RKO (cell line): ENCODE measurements at places on chromosomes 2 and 18.
A peak's percentile ranks its signal among the peaks of the same experiment; 100 is the strongest.

- no peak for DNase-seq
These were observed 488.9 kb downstream of the MBD2 start for GRCh38 chr18:53735526-53735925.

GRCh38 chr2:464562-465309 lies 176.8 kb upstream of the ALKAL2 start:
- no peak for DNase-seq

DNA sequence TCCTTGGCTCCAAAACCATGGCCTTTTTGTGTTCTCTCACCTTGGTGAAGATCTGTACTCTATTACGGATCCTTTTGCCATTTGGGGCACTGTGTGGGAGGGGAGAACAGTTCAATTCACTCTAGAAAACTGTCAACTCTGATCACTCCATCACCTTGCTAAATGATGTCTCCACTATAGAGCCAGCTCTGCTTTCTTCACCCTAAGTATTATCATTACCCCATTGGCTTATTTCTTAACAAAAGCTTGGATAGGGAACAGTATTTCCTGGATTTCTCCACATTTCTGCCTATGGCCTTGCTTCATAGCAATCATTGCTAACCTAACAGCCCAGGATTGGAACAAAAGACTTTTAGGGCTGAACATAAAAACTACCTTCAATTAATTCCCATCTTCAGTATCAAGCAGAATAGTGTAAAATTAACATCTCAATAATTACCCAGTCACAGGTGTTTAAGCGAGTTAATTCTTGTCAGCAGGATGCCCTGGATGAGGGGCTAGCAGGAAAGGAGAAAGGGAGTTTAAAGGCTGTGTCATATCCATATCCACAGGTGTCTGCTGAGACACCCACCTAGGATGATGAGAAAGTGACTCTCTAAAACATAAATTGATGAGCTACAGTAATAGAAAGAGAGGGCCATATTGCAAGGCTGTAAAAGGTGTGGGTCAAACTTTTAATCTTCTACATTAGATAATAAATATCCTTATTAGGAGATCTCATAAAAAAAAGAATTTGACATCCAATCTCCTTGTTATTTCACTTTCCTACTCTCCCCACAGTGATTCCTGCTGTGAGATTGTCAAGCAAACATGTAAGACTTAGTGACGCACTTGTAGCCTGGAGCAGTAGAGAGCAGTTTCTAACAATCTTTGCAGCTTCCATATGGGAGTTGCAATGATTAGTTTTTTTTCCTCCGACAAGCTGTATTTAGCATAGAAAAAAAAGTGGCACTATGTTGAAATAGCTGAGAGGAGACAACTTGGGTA lies 589.5 kb upstream of the NXPH2 start:
- DNase-seq = no peak

GRCh38 chr2:170665743-170666142 lies 49.4 kb upstream of the SP5 start:
- DNase-seq = no peak

DNA sequence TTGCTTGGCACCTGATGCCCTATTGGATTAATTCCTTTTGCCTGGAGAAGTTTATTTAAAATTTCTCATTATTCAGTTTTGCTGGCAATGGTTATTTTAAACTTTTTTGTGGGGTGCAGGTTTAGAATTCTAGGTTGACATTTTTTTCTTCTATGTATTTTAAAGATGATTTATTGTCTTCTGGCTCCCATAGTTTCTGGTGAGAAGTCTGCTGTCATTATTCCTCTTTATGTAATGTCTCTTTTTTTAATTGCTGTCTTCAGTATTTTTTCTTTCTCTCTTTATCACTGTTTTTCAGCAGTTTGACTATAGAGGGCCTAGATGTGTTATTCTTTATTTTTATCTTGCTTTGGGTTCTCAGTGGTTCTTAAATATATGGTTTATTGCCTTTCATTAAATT lies 182.2 kb upstream of the STON1 start:
- peak; percentile 35 for DNase-seq

GRCh38 chr18:26919627-26920026 lies 54.1 kb upstream of the AQP4 start:
- no peak for DNase-seq

- no peak for DNase-seq
These were observed 65.7 kb downstream of the MCFD2 start for GRCh38 chr2:46849721-46850556.

DNA sequence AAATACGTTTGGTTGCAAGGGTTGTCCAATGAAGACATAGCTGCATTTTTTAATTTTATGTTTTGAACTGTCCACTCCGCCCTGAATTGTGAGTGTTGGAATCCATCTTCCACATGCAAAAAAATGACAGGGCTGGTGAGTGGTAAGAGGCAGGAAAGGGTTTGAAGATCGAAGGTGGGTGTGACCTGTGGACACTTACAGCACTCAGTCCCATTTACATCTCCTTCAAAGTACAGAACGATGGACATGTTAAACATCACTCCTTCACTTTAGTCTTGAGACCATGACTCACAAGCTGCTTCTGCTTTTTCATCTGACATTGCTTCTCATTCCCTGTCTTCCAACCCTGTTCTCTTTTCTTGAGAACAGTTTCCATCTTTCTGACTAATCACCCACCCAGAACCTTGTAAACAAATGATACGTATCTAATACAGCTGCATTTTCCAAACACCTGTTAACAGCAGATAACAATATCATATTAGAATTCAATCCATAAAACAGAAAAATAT lies 179.3 kb downstream of the ZNF516 start:
- no peak for DNase-seq

DNA sequence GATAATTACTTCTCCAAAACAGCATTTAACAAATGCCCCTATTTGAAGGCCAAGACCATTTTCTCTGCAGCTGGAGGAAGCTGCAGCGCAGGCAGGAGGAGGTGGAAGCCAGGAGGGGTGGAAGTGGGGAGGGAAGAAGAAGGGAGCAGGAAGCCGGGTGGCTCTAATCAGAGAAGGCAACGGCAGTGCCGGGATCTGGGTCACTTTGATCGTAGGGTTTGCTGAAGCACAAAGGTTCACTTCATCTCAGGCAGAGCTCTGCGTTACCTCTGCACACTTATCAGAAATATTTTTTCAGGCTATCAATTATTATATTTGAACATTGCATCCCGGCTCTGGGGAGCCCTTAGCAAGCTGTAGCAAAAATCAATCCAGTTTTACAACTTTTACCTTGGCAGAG lies 315.8 kb upstream of the POU3F3 start:
- DNase-seq = no peak

DNA sequence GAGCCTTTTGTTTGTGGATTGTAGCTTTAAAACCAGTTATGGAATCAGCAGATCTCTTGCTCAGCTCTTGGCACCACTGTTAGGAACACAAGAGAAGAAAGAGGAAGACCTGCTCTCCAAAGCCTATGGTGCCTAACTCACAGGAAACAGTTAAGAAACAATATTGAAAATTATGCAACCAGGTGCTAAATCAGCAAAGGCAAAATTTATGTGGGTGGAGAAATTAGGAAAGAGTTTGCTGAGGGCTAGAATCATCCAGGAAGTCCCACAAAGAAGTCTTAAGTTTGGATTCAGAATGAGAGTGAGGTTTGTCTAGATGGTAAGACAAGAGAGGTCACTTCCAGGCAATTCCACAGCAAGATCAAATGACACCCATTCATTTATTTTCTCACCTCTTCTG lies 49.4 kb downstream of the AOX1 start:
- DNase-seq = no peak

GRCh38 chr18:75291460-75291859 lies 80.9 kb downstream of the TSHZ1 start:
- DNase-seq = no peak

DNA sequence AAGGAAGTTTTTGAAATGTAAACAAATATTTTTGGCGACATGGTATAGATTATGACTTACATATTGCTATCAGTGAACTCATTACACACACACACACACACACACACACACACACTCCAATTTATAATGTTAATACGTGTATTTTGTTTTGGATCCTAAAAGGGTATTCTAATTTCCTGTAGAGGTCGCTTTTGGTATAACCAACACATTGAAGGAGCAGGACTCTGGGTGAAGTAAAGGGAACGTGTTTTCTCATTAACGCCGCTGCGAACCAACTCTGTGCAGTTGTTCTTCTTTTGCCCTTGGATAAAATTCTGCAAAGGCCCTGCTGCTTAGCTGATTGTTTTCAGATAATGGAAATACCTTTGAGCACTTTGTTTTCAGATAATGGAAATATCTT lies 190.4 kb downstream of the PMAIP1 start:
- DNase-seq = no peak

DNA sequence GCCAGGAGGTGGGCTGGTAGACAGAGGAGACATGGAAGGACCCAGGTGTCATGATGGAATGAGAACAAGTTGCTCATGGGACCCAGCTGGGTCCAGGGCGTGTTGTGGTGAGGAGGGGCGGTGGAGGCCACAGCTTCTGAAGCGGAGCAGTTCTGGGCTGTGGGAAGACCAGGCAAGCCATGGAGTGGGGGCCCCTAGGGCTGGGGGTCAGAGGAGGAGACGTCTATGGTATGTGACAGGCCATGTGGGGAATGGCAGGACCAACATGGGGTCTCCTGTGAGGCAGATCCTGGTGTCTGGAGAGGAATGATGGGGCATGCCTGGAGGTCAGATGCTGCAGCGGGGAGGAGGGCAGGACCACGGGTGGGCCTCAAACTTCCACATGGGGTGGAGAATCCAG lies 16.9 kb downstream of the MYO7B start:
- no peak for DNase-seq
